Fibroblast of the aortic adventitia (primary cell): ENCODE measurements at places on chromosomes 2 and 18.
A peak's percentile ranks its signal among the peaks of the same experiment; 100 is the strongest.

GRCh38 chr2:218252509-218253231 lies 8.1 kb upstream of the GPBAR1 start:
- peak; percentile 35 for DNase-seq

GRCh38 chr2:122710049-122710448 lies 954.6 kb downstream of the TSN start:
- DNase-seq: no peak

DNA sequence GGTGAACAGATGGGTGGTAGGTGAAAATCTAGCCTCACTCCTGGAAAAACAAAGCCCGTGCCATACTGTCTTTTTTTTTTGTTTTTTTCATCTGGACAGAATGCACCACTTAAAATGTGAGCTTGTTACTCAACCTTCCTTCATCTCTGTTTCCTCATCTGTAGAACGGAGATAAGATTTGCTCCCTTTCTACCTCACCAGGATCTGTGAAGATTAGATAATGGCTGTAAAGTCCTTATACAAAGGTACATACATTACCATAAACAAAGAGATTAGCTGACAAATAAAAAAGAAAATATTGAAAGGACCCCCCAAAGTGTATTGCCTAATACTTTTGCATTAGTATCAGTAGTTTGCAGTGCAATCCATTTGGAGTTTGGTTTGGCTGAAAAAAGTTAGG lies 75.4 kb upstream of the ZEB2 start:
- no peak for DNase-seq

- DNase-seq: peak; percentile 85
Observed at GRCh38 chr2:40244675-40245074, 207.2 kb downstream of the SLC8A1 start.

- DNase-seq: peak; percentile 29
Observed at GRCh38 chr2:71850306-71850801, 297.3 kb downstream of the CYP26B1 start.

DNA sequence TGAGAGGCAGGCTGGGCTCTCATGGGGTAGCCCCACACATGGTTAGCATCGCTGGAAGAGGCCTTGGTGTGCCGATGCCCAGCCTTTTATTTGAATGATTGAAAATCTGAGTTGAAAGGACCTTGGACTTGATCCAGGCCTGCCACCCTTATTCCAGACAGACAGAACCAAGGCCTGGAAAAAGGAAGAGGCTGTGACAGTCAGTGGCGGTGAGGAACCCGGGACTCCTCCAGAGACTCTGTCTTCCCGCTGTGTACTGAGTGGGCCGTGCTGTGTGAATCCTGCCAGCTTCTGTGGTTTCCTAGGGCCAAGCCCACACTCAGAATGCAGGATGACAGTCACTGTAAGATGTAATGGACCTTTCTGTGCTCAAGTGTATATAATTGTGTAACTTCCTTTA lies 218.5 kb downstream of the LDLRAD4 start:
- DNase-seq: no peak

DNA sequence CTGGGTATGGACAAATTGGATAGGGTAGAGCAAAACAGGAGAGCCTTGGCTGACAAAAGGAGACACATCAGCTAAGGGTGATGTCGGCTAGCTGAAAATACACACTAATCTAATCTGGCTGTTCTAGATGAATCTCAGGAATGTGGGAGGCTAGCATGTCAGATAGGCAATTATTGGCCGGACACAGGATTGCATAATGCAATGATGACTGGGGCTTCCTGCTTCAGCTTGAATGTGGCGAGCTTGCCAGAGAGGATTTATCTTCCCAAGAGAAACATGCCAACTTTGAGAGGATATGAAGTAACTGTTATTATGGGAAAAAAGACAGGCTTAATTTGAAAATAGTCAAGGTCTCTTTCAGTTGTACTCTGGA lies 102.4 kb downstream of the TRIB2 start:
- peak; percentile 100 for DNase-seq

GRCh38 chr2:99389371-99389770 lies 52.2 kb downstream of the EIF5B start:
- peak; percentile 56 for DNase-seq

DNA sequence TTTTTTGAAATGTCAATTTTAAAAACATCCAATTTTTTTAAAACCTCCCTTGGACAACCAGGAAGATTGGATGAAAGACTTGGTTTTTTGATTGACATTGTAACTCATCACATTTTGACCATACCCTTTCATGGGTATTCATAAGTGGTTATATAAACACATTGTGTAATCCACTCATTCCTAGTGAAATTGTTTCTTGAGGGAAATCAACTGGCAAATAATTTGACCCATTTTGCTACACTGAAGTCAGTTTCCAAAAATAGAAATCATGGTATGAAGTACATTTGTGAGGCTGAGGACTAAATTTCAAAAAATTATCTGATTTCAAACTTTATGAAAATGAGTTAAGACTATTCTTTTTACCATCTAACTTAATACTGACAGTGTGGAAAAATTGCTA lies 31.5 kb downstream of the FBXO48 start:
- peak; percentile 73 for DNase-seq

DNA sequence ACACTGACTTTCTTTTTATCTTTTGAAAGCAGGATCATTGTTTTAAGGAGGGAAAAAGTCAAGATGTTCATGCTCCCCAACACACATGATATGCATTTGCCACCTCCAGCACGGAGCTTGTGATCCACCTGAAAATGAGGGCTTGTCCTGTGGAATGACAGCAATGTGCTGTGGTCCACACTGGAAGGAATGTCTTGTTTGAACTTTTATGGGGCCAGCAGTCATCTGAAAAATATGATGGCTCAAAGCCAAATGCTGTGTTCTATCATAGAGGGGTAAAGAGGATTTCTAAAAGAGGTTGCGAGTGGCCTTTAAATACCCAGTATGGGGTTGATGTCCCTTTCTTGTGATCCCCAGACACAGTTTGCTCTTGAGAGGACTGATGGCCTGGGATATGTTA lies 226.5 kb upstream of the SPRED2 start:
- DNase-seq: no peak

- no peak for DNase-seq
Observed at GRCh38 chr2:109318949-109319342, 189.9 kb downstream of the SH3RF3 start.

- DNase-seq: peak; percentile 99
Observed at GRCh38 chr2:224217962-224218347, 178.9 kb upstream of the SERPINE2 start.

DNA sequence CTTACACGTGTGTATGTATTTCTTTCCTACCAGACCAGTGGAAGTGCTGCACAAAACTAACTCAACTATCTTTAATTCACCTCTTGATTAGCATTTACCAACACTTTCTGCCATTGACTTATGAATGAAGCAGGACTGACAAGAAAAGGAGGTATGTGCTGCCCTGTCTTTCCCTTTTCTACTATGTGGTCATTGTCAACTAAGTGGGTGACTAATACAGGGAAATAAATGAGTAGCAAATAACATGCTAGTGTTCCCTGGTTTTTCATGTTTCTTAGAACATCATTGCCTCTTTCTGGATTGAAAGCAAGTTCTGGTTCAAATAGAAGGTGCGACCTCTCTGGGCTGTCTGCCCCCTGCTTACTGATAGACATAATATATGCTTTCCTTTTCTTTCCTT lies 58.0 kb downstream of the LINC00305 start:
- DNase-seq: no peak
